ENCODE measurements at places on chromosomes 6 and 20.

DNA sequence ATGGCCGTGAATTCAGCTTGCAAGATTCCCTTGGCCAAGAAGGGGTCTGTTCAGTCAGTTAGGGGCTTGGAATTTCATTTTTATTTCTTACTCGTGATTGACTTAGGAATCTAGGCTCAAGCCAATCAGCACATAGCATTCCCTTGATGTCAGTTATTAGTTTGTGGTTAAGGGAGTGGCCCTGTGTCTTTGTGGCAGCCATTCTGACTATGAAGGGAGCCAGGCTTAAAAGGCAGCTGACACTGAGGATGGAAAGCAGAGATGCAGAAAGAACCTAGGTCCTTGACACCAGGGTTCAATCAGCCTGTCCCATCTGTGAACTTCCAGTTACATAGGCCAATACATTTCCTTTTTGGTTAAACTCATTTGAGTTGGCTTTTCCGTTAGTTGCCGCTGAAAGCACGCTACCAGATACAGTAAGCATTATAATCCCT, 48.1 kb downstream of the MCUR1 start:
- DNase-seq = no peak

DNA sequence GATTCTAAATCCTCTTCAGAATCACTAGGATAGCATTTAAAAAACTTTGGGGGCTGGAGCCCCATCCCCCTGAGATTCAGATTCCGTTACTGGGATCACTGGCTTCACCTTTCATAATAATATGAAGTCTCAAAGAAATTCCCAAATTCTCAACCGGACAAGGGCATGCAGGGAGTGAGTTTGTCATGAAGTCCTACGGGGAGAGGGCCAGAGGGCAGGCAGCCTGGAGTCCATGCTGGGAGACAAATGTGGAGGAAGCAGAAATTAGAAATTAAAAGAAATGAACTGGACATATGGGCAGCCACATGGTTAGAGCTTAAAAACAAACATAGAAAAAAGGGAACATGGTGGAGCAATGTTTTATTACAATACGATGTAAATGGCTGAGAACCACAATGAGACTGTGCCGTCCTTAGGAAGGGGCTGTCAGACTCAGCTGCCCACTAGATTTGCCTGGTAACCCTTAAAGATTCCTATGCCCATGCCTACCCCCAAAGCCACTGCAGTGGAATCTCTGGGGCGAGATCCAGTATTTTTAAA, 142.6 kb downstream of the CEBPB start:
- no peak for DNase-seq

GRCh38 chr6:135066397-135066796, 11.8 kb upstream of the HBS1L start:
- DNase-seq = no peak

- DNase-seq = peak; percentile 57
These were observed 40.1 kb downstream of the TRAF3IP2 start for GRCh38 chr6:111565326-111566221.

- DNase-seq = no peak
These were observed 109.5 kb upstream of the SMLR1 start for GRCh38 chr6:130717657-130718056.

- DNase-seq = peak; percentile 33
These were observed 69.0 kb downstream of the MOCS1 start for GRCh38 chr6:39865011-39865888.

DNA sequence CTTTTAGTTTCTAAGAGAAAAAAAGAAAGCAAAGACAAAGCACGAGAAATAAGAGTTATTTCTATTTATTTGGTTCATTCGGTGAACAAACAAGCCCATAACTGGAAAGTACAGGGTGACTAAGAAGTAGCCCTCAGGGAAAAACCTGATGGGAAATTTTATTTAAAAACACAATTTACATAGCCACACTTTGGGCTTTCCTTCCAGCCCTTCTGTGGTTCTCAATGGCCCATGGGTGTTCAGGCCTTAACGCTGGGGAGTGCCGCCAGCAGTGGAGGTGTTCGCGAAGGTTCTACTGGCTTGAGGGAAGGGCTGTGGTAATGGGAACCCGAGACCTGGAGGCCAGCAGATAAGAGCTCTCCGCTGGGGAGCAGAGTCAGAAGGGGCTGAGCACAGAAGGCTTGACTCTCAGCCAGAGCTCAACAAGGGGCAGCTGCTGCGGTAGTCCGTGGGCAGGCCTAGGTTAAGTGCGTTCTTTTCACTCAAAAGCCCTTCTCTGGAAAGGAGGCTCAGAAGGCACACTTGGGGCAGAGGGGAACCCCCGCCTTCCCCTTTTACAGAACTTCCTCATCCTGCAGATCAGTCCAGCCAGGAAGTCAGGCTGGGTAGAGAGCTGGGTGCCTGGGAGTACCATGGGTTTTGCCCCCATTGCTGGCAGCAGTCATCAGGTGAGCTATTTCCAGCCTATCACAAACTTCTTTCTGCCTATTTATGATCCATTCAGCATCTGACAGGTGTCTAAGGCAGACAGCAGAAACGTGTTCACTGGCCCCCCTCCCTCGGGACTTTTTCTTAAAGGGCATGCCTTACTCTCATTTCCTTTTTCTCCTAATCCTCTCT, 8.8 kb upstream of the CD83 start:
- no peak for DNase-seq
